ENCODE measurements at places on chromosomes 11 and 22. TPM values are rescaled to one million over a fixed set of nuclear protein-coding genes. Genes with fewer than 3 reads are reported as not detected.

Gene GUCY1A2
- polyA plus RNA-seq: 2.8 TPM

Gene RGL4
- 3.1 TPM for polyA plus RNA-seq

GRCh38 chr11:47991894-47992293, 11.5 kb downstream of the PTPRJ start:
- no peak for DNase-seq

GRCh38 chr11:106177311-106177710, 99.8 kb downstream of the AASDHPPT start:
- DNase-seq: no peak

DNA sequence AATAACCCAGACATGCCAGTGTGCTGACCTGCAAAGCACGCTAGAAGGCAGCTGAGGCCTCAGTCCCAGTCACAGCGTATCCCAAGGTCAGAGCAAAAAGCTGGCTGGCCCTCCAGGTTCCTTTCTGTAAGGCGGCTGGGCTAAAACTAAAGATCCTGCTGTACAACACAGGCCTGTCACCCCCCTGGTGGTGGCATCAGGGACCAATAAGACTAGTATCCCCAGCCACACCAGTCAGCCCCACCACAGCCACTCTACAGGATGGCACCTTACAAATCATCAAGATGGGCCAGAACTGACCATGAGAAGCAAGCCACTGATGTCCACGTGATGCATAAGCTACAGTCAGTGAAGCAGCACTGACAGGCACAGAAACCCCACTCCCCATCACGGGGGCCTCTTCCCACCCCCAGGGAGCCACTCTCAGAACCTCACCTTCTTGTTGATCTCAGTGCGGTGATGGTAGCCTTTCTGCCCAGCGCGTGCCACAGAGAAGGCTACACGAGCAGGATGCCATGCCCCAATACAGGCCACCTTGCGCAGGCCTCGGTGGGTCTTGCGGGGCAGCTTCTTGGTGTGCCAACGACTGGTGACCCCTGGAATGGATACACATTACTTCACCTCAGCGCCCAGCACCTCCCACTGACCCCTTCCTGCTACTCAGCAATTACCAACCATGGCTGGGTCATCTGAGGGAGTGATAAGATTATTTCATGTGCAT, 5.0 kb downstream of the RPL3 start:
- DNase-seq: no peak

DNA sequence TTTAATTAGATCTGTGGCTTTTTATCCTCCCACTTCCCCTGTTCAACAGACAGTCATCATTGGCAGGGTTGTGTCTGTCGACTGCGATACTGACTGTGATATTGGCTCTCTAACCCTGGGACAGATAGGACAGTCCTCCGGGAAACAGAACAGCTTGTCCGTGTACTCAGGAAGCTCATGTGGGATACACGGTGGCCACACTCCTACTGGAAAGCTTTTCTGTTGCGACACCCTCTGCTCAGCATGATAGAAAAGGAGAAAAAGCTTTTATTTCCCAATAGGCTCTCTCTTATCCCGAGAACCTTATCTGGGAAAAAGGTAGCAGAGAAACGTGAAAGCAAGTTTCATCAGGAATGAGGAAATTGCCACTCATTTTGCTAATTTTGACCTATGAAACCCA, 60.4 kb upstream of the HSPA8 start:
- no peak for DNase-seq

- DNase-seq: no peak
Measured at GRCh38 chr22:49507607-49508292, 319.9 kb downstream of the BRD1 start.

DNA sequence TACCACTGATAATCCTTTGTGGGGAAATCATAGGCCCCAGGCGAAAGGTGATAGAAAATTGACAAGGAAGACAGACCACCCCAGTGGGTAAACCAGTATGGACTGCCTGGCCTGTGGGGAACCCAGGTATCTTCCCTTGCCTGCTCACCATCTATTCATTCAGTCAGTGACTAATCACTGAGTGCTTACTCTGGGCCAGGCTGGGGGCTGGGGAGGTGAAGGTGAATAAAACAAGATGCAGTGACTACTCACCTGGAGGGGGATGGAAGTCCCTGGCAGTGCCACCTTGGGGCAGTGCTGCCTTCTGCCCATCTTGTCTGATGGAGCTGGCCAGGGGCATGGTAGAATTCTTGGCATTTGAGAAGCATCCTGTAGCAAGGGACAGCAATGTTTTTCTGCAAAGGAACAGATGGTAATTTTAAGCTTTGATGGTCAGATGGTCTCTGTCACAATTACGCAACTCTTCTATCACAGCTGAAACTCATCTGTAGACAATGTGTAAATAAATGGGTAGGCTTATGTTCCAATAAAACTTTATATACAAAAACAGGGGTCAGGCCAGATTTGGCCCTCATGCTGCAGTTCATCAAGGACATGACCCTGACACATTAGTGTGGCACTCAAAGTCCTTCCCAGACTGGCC, 4.6 kb downstream of the ISX start:
- no peak for DNase-seq

DNA sequence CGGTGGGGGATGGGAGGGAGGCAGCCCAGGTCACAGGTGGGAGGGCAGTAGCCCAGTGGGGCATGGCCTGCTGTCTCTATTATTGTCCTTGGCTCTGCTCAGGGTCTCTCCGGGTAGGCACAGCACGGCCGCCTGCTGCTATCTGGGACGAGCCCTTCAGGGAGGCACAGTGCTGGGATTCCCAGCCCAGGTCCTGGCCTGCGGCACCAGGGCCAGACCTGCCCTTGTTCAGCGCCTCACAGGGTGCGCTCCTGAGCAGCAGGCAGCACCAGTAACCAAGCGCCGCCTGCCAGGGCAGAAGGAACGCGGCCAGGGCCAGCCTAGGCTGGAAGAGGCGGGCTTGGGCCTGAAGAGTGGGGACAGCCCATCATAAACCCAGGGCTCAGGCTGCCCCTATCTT, 151.0 kb downstream of the MPPED1 start:
- DNase-seq: no peak

DNA sequence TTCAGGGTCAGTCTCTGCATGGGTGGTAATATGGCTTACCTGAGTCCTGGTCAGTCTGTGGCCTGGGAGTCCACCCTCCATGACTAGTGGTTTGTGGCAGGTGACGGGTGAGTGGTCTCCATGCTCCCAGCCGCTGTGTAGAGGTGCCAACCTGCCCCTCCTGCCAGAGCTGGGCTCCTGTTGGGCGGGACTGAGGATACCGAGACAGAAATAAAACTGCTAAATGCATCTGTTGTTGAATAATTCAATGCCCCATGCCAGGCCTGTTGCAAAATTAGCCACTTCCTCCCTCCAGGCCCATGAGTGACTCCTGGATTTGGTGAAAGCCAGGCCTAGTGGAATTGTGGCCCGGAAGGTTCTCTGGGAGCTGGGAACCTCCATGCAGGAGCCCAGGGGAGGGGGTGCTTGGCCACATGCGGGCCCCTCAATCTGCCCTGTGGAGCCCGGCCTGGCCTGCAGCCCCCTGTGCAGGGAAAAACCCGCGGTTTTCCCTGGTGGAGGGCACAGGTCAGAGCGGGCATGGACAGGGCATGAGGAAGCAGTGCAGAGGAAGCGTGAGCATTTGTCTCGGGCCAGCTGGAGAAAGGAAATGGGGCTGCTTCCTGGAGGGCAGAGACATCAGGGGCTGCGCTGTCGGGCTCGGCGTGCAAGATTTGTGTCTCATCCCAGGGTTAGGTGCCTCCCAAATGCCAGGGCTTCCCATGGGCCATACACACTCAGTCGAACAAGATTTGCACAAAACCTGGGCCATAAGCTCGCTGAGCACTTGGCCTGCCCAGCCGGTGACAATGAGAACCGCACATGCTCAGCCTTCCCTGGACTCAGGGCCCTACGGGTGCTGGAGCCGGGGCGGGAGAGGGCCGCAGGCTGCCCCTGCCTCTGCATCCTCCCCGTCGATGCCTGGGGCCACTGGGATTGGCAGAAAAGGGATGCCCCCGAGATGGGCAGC, 66.9 kb downstream of the KCNQ1 start:
- DNase-seq: no peak

Measured in left renal cortex interstitium (tissue), 4 donors.